ENCODE measurements at places on chromosomes 16 and 17. TPM values are rescaled to one million over a fixed set of nuclear protein-coding genes. Genes with fewer than 3 reads are reported as not detected.

ERN1 gene
- 3.9 TPM for total RNA-seq

APOBR gene
- not detected for total RNA-seq

FTSJ3 gene
- 77.2 TPM for total RNA-seq

TAT gene
- not detected for total RNA-seq

- no peak for DNase-seq
These were observed 440.9 kb downstream of the SOX9 start for GRCh38 chr17:72561680-72562079.

GRCh38 chr17:49343273-49343672 lies 18.8 kb downstream of the ZNF652 start:
- DNase-seq: no peak

DNA sequence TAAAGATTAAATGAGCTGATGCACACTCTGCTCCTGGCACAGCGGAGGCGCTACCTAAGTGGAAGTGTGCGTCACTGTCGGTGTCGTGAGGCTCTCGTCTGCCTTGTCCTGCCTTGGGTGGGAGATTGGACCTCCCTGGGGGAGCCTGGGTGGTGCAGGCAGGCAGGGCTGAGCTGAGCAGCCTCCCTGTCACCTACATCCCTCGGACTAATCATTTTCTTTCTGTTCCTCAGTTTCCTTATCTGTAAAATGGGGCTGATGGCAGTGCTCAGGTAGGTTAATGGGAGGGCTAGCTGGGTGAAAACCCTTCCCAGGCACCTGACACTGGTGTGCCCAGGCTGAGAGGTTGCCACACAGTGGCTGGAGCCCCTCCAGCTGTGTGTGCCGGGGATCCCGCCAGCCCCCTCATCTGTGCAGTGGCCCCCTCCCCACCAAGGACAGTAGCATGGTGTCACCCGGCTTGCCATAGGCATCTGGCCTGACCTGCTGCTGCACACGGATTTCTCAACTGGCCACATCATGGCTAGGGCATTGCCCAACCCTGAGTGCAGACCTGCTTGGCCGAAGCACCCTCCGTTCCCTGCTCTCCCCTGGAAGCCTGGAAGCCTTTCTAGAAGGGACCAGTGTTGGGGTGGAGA lies 4.3 kb downstream of the ADCY7 start:
- no peak for DNase-seq

DNA sequence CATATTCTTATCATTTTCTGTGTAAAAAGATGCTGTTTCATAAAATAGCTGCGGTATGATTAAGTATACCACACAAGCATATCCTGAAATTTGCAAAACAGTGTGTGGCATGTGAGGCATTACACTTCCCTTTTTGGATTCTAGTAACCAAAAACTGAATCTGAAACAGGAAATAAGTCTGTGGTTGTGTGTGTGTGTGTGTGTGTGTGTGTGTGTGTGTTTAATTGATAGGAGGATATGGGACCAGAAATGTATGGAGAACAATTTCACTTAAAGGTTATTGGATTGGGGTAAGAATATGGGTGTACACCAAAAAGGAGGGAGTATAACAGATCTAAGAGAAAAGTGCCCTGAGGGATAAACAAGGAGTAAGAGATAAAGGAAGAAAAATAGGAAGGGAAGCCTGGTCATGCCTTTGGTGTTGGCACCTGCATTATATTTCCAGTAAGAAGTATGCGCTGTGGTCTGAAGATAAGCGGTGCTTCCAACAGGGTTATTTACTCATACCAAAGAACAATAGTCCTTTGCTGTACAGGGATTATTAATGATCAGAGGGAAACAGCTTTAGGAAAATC lies 4.0 kb downstream of the LYRM1 start:
- no peak for DNase-seq

TP53TG3B gene
- not detected for total RNA-seq

DNA sequence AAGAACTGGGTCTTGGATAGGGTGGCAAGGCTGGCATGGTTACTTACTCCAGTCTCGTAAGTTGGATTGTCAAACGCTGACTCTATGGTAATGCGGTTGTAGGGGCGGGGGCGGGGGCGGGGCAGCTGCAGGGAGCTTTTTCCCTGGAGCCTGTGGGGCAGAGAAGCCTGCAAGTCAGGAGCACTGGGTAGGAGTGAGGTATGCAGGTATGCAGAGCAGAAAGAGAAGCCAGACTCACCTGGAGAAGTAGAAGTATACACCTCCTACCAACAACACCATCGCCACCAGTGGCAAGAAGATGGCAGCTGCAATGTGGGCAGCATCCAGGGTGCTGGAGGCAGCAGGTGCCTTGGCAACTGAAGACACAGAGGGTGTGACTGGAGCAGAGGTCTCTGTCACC lies 4.8 kb upstream of the PHF12 start:
- DNase-seq: no peak

KRT33A gene
- not detected for total RNA-seq

DNA sequence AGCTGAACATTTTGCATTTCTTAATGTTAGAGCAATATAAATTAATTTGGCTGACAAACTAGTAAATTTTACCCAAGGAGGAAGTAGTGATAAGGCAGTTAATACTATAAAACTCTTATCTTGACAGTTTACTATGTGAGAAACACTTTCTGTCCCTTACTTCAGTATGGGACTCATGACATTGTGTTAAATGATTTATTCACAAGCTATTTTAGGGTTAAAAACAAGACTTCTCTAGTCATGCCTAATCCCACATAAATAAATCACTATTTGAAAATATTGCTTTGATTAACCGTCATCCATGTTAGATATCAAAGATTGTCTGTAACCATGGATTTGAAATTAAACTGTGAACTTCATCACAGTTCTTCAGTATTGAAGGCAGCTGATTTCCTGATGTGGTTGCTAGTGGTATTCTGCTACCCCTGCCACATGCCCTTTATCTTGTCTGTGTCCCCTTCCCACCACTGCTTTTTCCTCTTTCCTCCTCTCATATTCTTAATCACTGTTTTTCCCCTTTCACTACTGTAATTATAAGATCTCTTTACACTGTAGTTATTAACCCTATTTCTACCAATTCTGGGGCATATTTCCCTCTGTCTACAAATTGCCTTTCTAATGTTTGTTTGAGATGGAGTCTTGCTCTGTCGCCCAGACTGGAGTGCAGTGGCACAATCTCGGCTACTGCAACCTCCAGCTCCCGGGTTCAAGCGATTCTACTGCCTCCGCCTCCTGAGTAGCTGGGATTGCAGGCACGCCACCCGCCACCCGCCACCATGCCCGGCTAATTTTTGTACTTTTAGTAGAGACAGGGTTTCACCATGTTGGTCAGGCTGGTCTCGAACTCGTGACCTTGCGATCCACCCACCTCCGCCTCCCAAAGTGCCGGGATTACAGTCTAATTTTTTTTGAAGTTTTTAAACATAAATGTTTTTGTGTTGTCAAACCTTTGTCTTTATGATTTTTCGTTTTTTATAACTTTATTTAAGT lies 95.6 kb downstream of the STXBP4 start:
- DNase-seq: no peak

VTN gene
- not detected for total RNA-seq

- DNase-seq: no peak
These were observed 19.5 kb downstream of the C16orf90 start for GRCh38 chr16:3475604-3476375.

- DNase-seq: no peak
These were observed 60.0 kb downstream of the ABCC1 start for GRCh38 chr16:16009401-16009800.

CHP2 gene
- total RNA-seq: 1.7 TPM

- no peak for DNase-seq
These were observed 63.9 kb upstream of the CNEP1R1 start for GRCh38 chr16:49961089-49961488.

DNA sequence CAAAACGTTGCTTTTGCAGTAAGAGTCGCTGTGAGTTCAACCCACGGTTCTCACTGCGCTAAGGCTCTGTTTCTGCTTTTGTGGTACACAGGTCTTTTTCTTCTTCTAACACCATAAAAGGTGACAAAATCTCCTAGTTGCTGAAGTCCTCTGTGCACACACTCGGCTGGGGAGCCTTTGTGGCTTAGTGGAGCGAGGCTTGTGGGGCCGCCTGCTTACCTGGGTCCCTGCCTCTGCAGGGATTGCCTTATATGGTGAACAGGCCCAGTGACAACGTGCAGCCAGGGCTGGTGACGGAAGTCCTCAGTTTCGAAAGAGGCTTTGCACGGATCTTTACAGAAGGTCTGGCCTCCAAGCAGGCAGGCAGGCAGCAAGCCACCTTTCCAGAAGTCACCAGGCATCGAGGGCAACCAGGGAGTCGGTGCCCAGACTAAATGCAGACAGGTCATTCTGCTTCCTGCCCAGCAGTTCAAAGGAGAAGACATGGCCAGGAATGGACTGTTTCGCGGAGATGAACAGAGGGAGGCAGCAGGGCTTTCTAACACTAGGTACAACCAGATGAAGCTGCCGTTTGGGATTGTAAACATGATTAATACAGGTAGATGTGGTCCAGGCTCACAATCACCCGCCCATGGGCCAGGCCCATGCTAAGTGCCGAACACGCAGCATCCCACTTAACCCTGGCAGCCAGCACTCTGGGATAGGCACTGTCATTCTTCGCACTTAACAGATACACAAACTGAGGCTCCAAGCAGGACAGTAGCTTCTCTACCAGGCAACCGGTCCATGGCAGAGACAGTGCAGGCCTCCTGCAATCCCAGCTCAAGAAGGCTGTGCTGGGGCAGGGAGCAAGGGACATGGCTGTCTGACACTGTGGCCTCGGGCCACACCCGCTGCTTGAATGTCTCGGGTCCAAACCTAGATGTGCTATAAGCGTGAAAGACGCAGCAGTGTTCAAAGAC lies 10.7 kb upstream of the MEAK7 start:
- no peak for DNase-seq

PHOSPHO1 gene
- 0.73 TPM for total RNA-seq

CD19 gene
- 0.21 TPM for total RNA-seq

- peak; percentile 64 for DNase-seq
These were observed 3.8 kb downstream of the ARHGDIA start for GRCh38 chr17:81867170-81867990.

GRCh38 chr16:69890892-69891282 lies 60.2 kb upstream of the CLEC18A start:
- no peak for DNase-seq

KRTAP3-1 gene
- total RNA-seq: not detected

- no peak for DNase-seq
These were observed 12.5 kb downstream of the NPTX1 start for GRCh38 chr17:80463784-80464400.

DNA sequence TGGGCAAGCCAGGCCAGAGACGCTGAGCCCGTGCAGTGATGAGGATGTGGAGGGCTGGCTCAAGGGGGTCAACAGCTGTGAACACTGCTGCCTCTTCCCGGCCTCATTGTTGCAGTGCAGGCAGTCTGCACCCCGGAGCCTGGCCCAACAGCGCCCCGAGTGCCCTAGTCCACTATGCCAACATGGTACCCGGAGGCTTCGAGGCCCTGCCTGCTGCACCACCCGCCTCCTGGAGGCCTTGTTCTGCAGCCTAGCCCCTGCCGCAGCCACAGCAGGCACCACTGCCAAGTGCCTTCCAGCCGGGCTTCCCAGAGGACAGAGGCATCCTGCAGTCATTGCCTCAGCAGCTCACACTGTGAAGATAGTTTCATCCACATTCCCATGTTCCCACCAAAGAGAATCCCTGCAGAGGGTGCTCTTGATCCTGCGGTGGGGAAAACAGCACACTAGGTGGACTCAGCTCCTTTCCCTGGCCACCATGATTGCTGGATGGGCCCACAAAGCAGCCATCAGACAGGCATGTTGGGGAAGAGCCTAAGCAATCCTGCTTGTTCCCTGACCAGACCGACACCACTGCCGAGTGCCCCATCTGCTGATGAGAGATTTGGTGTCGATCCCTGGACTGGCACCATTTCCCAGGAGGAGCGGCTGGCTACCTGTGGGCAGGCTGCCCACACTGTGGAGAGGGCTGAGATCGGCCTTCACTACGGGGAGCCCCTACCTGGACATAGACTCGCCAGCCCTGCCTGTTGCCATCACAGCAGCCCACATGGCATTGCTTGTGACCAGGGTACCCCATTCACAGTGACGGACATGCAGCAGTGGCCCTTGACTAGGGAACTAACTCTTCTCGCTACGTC lies 44.9 kb downstream of the USP22 start:
- DNase-seq: no peak

DNA sequence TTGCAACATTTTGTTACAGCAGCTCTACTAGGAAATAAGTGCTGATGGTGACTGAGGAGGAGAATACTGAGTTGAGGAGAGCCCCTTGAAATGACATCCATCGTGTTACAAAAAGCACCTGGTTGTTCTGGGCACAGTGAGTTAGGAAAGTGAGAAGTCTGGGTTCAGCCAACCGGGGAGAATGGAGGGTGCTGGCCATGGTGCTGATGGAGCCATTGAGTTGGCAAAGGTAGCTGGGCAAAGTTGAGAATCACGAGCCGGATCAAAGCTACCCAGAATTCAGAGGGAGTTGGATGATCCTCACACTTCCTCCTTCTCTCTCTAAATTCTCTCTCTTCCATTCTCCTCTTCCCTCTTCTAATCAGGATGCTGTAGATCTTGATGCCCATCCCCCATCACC lies 35.0 kb upstream of the ASIC2 start:
- peak; percentile 10 for DNase-seq

DNA sequence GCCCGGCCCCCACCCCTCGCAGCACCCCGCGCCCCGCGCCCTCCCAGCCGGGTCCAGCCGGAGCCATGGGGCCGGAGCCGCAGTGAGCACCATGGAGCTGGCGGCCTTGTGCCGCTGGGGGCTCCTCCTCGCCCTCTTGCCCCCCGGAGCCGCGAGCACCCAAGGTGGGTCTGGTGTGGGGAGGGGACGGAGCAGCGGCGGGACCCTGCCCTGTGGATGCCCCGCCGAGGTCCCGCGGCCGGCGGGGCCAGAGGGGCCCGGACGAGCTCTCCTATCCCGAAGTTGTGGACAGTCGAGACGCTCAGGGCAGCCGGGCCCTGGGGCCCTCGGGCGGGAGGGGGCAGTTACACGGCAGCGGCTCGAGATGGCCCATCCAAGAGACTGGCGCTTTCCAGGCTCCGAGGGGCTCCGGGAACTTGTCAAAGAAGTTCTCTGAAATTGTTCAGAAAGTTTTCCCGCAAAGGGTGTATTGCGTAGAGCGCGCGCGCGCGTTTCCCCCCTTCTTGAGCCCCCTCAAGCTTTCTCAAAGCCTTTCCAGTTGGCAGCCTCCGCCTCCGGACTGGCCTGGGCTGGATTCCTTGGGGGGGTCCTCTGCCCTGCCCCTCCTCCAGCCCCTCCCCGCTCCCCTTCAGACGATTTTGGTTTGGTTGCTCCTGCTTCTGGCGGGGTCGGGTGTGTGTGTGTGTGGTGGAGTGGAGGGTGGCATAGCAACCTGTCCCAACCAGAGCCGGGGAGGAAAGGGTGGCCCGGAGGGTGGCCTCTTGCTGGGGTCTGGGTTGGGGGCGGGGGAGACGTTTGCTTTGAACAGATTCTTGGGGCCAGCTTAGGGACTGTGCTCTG lies 504 bp downstream of the ERBB2 start:
- no peak for DNase-seq

- no peak for DNase-seq
These were observed 30.8 kb downstream of the GPR139 start for GRCh38 chr16:20042848-20043247.

DNA sequence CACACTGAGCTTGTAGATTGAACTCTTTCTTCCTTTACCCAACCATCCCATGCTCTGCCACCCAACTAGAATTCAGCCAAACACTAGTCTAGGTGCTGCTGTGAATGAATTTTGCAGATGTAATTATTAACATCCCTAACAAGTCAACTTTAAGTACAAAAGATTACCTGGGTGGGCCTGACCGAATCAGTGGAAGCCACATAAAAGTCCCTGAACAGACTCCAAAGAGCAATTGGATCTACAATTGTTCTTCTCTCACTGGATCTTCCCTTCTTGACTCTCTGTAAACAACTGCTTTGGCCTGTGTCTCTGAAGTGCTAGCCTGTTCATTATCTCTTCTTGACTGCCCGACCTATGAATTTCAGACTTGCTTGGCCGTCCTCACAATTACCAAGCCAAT lies 67.9 kb downstream of the PMP22 start:
- DNase-seq: no peak

All from H1 (cell line).